ENCODE measurements at places on chromosomes 6 and 20.

DNA sequence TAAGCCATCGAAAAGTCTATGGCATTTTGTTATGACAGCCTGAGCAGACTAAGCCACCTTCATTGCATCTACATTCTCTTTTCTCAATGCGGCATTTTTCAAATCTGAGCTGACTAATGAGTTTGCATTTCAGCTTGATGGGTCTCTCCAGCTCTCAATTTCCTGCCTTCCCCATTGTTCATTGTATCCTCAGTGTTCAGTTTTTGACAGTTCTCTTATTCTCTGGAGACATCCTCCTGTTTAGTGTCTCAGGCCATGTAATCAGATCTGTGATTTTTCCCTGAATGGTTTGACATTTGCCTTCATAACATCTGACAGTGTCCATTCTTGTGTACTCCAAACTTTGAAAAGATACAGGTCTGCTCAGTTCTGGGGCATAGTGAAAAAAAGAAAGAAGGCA lies 27.9 kb upstream of the MCM3 start:
- DNase-seq, result no peak

GRCh38 chr6:89489078-89489477 lies 56.1 kb downstream of the ANKRD6 start:
- DNase-seq, result no peak

GRCh38 chr6:144954241-144954556 lies 669.1 kb downstream of the UTRN start:
- no peak for DNase-seq

DNA sequence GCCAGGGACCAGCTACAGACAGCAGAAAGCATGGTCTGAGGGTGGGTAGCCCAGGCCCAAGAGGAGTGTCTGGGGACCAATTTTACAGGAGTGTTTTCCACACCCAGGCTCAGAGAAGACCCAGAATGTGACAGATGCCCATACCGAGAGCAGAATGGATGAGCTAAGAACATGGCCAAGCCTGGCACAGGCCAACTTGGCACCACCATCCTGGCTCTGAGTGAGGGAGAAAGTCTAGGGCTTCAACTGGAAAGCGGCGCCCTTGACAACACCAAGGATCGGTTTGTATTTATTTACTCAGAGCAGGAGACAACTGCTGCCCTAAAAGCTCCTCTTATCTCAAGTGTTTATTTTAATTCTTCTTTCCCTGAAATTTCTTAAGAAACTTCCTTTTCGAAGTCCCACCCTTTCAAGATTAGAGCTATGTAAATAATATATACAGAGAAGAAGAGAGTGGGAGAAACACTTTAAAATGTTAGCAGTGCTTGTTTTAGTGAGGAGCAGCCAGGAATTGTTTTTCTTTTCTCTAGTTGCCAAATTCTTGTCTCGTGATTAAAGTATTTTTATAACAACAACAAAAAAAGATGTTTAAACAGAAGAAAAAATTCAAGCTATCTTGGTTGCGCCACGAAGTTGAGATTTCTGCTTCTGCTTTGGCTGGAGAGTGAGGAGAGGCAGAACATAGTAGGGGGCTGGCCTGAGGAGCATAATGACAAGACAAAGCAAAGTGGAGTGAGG lies 16.2 kb downstream of the TNXB start:
- DNase-seq, result no peak

GRCh38 chr6:36149476-36149875 lies 19.2 kb downstream of the MAPK13 start:
- DNase-seq, result no peak

DNA sequence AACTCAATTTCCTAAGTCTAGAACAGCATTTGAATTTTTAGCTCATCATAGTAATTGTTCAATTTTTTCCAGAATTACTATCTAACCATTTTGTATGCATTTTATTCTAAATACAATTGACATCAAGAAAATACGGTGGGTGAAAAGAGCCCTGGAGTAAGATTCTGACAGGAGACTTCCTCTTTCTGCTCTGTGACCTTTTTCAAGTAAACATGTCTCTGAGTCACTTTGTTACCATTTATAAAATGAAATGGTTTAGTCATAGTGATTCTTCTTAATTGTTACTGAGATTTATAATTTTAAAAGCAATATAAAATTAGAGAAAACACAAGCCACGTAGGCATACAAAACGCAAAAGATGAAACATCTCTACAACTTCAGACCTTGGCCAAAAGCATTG lies 80.2 kb downstream of the PLCB1 start:
- no peak for DNase-seq

DNA sequence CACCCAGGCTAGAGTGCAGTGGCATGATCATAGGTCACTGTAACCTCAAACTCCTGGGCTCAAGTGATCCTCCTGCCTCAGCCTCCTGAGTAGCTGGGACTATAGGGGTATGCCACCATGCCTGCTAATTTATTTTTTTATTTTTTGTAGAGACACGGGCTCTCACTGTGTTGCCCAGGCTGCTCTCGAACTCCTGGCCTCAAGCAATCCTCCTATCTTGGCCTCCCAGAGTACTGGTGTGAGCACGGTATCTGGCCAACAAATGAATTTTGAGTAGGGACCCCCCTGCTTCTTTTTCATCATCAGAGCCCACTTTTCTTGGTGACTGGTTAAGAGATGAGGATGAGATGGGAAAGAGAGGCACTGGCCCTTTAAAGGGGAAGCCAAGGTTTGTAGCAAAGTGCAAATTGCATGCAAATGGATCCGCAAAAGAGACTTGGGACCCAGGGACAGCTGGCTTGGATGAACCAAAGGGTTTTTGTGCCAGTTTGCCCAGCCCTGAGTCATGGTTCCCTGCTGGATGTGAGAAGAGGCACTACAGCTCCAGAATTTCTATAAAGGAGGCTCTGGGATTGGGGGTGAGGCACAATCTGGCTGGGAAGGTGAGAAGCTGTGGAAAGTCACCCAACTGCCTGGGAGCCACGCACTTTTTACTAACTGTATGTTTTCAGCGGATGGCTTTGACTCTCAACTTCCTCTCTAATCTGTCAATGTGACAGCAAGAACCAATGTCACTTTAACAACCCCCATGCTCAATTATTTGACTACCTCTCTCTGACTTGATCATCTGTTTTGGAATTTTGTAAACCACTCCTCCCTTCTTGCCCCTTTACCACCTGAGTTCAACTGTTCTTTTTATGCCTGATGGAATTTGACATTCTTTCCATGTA lies 58.7 kb upstream of the RNF24 start:
- DNase-seq, result no peak

GRCh38 chr20:38985603-38986170 lies 23.5 kb downstream of the DHX35 start:
- no peak for DNase-seq

GRCh38 chr20:46293084-46293483 lies 15.2 kb downstream of the CDH22 start:
- DNase-seq, result no peak

DNA sequence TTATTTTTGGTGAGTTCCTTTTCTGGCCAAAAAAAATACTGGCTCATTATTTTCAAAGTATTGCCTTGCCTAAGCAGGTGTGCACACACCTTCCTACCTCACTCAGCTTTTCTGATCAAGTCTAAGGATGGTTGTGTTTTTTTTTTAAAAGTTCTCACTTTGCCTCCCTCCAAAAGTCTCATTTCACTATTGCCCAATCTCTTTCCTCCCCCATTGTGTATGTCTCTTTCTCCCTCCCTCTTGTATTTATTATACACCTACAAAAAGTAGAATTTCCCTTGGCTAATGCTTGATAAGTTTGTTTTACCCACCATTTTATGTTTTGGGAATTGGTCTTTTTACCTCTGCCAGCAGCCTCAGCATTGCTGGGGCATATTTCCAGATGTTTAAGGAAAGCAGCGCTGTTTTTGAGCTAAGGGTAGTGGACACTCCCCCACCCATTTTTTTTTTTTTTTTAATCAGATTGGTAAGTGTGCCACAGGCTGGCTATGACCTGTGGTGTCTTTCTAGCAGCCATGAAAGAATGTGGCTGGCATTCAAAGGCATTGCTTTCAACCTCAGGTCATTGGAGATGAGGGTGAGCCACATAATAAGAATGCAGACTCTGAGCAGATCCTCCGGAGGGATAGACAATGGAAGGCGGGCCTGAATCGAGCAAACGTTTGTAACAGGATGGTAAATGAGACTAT lies 668.6 kb downstream of the UTRN start:
- DNase-seq, result no peak

DNA sequence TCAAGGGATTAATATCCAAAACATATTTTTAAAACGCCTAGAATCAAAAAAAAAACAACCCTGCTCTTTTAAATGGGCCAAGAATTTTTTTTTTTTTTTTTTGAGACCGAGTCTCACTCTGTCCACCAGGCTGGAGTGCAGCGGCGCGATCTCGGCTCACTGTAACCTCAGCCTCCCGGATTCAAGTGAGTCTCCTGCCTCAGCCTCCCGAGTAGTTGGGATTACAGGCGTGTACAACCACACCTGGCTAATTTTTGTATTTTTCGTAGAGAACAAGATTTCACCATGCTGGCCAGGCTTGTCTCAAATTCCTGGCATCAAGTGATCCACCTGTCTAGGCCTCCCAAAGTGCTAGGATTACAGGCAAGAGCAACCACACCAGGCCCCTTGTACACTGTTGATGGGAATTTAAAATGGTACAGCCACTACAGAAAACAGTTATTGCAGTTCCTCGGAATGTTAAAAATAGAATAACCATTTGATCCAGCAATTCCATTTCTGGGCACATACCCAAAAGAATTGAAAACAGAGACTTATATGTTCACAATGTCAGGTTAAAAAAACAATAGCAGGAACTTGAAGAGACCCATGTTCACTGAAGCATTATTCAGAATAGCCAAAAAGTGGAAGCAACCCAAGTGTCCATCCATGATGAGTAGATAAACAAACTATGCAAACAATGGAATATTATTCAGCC lies 3.1 kb upstream of the MYL9 start:
- DNase-seq, result no peak

- no peak for DNase-seq
Observed at GRCh38 chr6:118581489-118581959, 33.4 kb downstream of the PLN start.

DNA sequence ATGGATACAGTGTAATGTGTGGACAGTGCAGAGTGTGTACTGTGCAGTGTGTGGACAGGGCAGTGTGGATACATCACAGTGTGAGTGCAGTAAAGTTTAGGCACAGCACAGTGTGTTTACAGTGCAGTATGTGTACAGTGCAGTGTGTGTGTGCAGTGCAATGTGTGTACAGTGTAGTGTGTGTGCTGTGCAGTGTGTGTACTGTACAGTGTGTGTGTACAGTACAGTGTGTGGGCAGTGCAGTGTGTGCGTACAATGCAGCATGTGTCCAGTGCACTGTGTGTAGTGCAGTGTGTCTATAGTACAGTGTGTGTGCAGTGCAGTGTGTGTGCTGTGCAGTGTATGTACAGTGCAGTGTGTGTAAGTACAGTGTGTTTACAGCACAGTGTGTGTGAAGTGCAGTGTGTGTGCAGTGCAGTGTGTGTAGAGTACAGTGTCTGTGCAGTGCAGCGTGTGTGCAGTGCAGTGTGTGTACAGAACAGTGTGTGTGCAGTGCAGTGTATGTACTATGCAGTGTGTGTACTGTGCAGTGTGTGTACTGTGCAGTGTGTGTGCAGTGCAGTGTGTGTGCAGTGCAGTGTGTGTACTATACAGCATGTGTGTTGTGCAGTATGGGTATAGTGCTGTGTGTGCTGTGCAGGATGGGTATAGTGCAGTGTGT lies 385.2 kb downstream of the KIF16B start:
- no peak for DNase-seq

DNA sequence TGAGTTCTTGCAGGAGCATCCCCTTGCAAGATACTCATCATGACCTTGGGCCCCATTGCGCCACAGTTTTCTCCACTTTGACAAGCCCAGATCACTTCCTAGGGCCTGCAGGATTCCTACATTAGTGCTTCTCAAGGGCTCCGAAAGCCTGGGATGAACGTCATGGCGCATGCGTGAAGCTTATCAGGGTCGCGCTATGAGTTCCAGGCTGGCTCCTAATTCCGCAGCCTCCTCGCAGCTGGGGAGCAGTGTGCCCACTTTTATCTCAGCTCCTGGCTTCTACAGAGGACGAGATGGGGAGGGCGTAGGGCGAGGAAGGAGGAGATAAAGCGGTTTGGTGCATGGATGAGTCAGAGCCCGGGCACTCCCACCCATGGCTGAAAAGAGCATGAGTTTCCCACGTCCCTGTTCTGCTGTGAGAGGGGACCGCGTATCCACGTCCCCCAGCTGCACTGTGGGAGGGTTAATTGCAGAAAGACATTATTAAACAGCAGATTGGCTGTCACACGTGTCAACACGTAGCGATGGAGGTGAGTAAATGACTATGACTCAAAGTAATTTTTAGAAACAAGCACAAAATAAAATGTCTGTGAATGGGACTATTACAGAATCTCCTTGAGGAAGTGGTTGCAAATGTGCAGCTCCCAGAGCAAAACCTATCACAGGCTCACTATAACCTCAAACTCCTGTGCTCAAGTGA lies 72.9 kb upstream of the DSP start:
- peak; percentile 31 for DNase-seq

- DNase-seq, result no peak
Observed at GRCh38 chr6:24274441-24275083, 83.3 kb downstream of the DCDC2 start.

DNA sequence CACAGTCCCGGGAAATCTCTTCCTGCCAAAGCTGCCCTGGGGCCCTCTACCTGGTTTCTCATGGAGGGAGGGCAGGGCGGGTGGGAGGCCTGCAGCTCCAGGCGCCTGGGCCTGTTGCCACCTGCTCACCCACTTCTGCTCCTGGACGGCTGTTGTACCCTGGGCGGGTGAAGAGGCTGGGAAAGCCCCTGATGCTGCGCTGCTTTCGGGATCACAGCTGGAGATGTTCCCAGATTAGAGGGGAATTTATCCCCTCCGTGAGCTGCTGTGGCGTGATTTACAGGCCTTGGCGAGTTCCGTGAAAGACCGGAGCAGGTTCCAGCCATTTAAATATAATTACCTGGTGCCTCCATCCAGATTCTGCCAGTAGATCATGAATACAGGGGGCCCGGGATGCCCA lies 12.3 kb upstream of the VSTM2L start:
- DNase-seq, result no peak

DNA sequence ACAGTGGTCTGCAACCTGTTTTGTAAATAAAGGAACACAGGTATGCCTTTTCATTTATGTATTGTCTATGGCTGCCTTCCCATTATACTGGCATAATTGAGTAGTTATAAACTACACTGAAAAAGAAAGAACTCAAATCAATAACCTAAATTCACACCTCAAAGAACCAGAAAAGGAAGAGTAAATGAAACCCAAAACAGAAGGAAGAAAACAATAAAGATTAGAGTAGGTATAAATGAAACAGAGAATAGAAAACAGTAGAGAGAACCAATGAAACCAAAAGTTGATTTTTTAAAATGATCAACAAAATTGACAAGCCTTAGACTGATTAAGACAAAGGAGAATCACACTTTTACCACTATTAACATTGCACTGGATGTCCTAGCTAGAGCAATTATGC lies 34.7 kb downstream of the FAM184A start:
- DNase-seq, result no peak

Measured in WERI-Rb-1 (cell line).